Hematopoietic multipotent progenitor cell treated with erythropoietin and hydrocortisone succinate and interleukin-3 and kit ligand, for 15 days (in vitro differentiated cells): ENCODE measurements at places on chromosomes 4 and X.

- DNase-seq = no peak
Measured at GRCh38 chrX:16063921-16064320, 59.4 kb upstream of the GRPR start.

GRCh38 chr4:186347743-186348142 lies 81.8 kb downstream of the F11 start:
- no peak for DNase-seq

GRCh38 chr4:33930497-33930896 lies 2313.8 kb downstream of the ARAP2 start:
- no peak for DNase-seq

- peak; percentile 47 for DNase-seq
Measured at GRCh38 chr4:82898322-82899243, 2.0 kb upstream of the THAP9 start.

DNA sequence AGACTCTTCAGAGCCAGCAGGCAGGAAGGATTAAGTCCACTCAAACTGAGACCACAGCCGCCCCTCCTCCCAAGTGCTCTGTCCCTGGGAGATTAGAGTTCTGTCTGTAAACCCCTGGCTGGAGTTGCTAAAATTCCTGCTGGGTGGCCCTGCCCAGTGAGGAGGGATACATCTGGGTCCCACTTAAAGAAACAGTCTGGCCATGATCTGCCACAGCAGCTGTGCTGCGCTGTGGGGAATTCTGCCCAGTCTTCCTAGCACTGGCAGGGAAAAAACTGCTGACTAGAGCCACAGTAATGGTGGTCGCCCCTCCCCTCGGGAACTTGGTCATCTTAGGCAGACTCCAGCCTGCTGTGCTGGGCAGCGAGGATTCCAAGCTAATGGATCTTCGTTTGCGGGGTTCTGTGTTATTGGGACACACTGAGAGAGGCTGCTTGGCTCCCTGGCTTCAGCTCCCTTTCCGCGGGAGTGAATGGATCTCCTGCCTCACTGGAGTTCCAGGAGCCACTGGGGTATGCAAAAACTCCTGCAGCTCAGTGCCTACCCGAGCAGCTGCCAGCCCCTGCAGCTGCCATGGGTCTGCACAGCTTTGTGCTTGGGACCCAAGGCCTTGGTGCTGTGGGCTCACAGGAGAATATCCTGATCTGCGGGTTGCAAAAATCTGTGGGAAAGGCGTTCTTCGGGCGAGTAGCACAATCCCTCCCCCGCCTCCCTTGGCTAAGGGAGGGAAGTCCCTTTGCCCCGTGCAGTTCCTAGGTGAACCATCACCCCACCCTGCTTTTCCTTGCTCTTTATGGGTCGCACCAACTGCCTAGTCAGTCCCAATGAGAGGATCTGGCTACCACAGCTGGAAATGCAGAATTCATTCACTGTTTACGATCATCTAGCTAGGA lies 15.7 kb downstream of the ZXDB start:
- DNase-seq = no peak

DNA sequence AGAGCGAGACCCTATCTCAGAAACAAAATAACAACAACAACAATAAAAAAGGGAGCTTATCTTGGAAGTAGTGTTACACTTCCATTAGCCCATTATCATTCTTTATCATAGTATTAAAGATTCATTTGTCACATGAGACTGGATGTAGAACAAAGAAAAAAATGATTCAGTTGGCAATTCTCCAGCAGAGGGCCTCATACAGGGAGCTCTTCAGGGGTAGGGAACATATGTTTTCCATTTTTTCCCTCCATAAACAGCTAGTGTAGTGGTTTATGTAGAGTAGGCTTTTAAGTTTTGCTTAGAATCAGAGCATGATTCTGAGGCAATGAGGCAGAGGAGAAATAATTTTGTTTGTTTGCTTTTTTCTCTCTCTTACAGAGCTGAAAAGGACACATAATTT lies 5.8 kb downstream of the CPE start:
- no peak for DNase-seq

DNA sequence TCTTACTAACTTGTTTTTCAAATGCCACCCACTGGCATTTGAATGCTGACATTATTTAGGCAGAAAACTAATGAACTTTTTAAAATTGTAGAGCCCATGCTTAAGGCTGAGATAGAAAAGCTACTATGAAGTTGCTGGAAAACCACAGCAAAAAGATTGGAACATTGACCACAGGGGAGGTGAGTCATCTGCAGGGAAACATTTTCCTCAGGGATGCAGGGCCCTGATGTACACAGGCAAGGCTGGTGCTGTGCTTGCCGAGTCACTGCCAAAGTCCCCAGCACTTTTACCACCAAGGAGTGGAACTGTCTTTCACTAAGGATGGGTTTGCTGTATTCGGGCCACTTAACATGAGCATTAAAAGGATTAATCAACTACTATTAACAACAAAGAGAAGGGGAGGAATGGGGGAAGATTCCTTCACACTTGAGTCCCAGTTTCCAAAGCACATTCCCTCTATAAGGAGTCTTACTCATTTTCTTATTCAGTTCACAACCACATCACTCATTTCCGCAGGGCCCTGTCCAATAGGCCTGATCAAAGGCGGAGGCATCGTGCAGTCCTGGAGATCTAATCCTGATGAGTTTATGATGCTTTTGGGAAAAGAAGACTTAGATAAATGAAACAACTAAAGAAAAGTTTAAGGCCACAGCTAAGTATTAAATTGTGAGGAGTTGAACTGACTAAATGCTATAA lies 202.9 kb upstream of the NPY2R start:
- DNase-seq = no peak

DNA sequence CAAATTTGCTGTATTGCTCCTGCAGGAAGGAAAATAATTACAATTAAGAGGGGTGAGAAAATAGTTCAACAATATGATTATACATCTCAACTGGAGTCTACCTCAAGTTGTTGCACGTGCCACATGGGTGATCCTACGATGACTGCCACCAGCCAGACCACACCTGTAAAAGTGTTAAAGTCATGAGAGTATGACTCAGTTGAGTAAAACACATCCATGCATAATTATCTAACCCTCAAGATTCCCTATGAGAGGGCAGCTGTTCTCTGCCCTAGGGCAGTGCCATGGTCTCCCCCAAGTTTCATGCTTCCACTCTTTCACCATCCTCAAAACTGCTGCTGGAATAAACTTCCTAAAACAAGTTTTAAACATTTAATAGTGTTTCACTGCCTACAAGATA lies 44.1 kb downstream of the QRFPR start:
- no peak for DNase-seq

DNA sequence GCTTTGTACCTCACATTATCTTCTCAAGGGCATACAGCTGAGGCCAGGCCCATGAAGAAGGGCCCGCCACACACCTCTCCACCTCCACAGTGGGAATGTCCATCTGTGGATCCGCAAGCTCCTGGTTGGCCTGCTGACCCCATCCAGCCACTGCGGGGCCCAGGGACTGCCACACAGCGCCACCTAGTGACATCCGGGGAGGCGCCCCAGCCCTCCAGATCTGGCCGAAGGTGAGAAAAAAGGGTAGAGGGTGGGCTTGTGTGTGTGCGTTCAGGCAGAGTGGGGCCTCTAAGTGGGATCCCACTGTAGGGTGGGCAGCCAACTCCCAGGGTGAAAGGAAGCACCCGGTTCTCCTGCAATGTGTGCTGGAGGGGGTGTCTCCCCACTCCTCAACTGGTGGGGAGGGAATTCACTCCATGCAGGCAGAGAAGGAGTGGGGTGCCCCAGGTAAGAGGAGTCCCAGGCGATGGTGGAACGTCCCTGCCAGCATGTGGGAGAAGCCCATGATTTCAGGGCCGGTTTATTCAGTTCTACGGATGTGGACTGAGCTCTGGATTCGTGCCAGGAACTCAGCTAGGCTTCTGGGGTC lies 117.3 kb downstream of the ENPP6 start:
- DNase-seq = peak; percentile 8

- DNase-seq = no peak
Measured at GRCh38 chr4:88788424-88788823, 90.8 kb upstream of the NAP1L5 start.

DNA sequence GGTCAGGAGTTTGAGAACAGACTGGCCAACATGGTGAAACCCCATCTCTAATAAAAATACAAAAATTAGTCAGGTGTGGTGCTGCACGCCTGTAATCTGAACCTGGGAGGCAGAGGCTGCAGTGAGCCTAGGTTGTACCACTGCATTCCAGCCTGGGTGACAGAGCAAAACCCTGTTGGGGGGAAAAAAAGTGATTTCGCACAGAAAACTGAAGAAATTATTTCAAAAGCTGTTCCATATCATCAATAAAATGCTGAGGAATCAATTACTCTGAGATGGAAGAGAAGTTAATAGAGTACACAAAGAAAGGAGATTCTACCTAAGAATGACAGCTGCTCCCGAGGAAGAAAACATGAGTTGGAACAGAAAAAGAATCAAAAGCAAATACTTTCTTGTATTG lies 95.9 kb downstream of the PDGFC start:
- no peak for DNase-seq

DNA sequence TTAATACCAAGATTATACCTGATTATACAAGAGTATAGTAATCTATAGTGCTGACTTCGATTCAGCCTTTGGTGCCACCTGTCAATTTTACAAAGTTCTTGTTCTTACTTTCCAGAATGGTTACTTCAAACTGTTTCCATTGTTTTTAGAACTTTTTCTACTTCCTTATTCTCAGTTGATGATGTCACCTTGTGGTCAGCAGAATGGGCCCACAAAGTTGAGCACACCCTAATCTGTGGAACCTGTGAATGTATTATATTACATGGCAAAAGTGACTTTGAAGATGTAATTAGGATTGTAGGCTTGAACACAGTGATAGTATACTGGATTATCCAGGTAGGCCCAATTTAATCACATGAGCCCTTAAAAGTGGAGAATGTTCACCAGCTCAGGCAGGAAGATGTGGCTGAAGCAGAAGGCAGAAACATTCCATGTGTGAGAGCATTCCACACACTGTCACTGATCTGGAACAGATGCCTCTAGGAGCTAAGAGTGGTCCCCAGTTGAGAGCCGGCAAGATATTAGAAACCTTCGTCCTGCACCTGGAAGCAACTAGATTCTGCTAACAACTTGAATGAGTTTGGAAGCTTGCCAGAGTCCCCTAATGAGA lies 6.3 kb upstream of the SGMS2 start:
- DNase-seq = no peak

GRCh38 chrX:39421006-39421405 lies 619.7 kb downstream of the MID1IP1 start:
- no peak for DNase-seq

GRCh38 chr4:13509442-13509841 lies 25.3 kb upstream of the RAB28 start:
- DNase-seq = no peak
